ENCODE measurements at places on chromosomes 7 and 10.

- DNase-seq = no peak
Measured at GRCh38 chr10:61936770-61937169, 35.3 kb downstream of the ARID5B start.

GRCh38 chr7:1696671-1697498, 26.8 kb downstream of the ELFN1 start:
- no peak for DNase-seq

DNA sequence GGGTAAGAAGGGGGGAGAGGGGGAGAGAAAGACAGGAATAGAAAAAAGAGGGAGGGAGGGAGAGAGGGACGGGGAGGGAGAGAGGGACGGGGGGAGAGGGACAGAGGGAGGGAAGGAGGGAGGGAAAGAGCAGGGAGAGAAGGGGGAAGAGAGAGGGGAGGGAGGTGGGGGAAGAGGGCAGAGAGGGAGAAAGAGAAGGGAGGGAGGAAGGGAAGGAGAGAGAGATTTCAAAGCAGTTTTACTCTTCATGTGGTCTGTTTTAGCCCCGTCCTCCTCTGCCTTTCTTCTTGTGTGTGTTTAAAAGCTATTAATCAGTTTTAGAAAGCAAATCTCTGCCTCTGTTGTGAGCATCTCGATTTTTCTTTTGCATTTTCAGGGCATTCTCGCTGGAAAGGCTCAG, 237.0 kb downstream of the WDR37 start:
- DNase-seq = no peak

GRCh38 chr7:54253036-54253373, 289.2 kb upstream of the VSTM2A start:
- no peak for DNase-seq

- DNase-seq = no peak
Measured at GRCh38 chr7:82528577-82529310, 85.2 kb upstream of the CACNA2D1 start.

DNA sequence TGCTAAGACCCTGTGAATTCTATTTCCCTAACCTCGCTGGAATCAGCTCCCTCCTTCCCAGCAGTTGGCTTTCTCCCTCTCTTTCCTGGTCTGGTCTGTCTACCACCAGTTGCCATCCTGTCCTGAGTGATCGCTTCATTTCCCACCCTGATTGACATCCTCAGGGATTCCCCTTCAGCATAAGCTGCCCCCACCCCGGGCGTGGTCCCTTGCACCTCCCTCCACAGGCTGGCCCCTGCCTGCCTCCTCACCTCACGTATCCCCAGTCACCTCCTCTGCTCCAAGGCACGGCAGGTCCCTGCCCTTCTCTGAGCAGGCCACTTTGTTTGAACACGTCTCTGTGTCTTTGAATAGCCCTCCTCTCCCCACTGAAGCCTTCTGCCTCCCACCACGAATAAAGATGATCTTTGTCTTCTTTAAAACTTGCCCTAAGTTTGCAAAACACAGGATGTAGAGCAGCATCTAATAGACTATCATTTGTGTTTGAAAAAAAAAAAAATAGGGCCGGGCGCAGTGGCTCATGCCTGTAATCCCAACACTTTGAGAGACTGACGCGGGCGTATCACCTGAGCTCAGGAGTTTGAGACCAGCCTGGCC, 233.5 kb downstream of the CUX1 start:
- no peak for DNase-seq

GRCh38 chr10:44379907-44380306, 5.0 kb downstream of the CXCL12 start:
- no peak for DNase-seq
